NCI-H1105 treated with DMSO at 0.1 percent for 48 hours (cell line): ENCODE measurements at places on chromosomes 1 and 21.

- DNase-seq = peak; percentile 23
Measured at GRCh38 chr1:203631946-203632345, 5.3 kb downstream of the ATP2B4 start.

- DNase-seq = no peak
Measured at GRCh38 chr1:230171356-230172015, 104.4 kb downstream of the GALNT2 start.

GRCh38 chr21:45581322-45581712 lies 39.1 kb upstream of the SLC19A1 start:
- DNase-seq = no peak

DNA sequence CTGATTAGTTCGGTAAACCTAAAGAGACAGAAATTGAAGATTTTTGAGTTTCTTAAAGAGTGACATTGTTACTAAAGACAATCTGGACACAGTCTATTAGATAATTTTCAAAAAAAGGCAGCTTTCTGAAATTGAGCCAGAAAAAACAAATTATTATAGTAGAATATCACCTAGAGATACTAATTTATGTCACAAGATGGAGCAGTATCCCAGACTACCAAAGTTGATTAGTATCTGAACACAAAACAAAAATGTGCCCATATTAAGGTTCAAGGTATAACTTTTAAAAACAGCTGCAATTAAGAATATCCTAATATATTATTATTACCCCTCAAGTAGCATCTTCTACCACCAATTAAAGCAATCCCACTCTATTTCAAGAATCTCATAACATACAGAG lies 40.5 kb upstream of the SYT2 start:
- DNase-seq = no peak

- DNase-seq = no peak
Measured at GRCh38 chr1:204337036-204337429, 22.7 kb downstream of the PLEKHA6 start.

DNA sequence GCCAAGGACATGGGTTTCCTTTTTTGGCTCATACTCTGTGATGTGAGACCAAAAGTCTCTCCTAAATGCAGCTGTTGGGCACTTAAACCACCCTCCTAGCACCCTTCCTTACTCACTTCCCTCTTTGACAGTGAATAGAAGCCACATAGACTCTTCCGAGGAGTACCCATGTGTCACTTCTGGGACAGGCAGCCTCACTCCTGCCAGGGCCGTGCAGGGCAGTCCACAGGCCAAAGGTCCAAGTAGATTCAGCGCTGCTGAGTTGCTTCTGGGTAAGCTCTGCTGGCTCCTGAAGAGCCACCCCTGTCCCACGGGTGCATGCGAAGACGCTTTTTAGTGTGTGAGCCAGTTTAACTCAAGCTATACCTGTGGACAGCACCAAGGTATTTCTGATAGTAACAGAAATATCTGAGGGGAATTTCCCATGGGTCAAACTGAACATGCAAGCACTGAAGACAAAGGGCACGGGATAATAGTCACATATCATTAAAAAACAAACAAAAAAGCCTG lies 36.8 kb upstream of the BMP8B start:
- no peak for DNase-seq

DNA sequence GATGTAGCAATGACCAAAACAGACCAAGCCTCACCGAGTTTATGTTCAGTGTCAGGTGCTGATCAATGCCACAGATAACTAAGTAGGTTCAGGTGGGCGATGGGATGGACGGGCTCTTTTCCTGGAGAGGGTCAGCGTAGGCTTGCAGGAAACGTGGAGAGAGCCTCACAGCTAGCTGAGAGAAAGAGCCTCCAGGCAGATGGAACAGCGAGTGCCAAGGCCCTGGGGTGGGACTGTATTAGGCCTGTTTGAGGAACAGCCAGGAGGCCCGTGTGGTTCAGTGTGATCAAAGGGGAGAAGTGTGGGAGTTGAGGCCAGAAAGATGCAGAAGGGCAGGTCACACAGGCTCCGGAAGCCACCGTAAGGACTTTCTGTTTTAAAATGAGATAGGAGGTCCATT lies 7.3 kb upstream of the UTS2 start:
- no peak for DNase-seq

DNA sequence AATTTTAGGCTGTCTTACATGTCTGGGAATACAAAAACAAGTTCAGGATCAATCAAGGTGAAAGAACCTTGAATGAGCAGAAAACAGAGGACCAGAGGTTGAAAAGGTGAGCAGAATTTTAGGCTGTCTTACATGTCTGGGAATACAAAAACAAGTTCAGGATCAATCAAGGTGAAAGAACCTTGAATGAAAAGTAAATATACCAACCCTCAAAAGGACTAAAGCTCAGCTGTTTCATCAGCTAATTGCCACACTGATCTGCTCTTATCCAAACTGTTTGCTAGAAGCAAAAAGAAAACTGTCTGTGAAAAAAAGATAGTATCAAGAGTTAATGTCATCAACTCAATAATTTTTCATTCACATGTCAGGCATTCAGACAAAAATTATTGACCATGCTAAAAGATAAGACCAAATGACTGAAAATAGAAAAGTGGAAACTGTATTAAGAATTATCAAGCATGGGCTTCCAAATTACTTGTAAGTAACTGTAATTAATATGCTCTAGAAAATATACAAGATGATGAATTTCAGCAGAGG lies 69.2 kb downstream of the LTN1 start:
- DNase-seq = no peak

GRCh38 chr1:32939655-32940371 lies 24.8 kb downstream of the RNF19B start:
- DNase-seq = no peak

DNA sequence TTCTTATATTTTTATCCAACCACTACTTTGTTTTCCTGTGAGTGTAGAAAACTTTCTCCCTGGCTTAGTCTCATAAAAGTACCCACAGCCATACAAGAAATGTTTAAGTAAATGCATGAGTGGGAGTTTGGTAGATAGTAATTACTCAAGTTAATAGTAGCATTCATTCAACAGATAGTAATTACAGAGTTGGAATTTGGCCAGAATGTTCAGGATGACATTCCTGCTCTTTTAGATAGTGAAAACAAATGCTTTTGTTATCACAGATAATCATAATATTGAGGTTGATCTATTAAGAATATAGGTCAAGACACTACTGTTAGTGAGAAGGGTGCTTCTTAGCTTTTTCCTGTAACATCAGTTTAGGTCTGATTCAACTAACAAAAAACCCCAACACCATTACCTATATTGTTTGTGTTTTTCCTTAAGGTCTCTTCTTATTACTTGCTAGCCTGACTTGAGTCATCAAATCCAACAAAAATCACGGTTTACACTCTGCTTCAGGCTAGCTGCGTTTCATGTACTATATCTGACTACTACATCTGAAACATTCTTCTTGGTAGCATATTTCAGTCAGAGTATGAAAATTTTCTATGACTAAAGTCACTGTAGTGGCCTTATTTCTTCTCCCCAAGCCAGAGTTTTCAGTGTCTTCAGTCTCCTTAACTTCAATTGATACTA lies 163.7 kb downstream of the HS2ST1 start:
- DNase-seq = no peak

GRCh38 chr21:46188226-46189212 lies 4.3 kb upstream of the SPATC1L start:
- DNase-seq = no peak

DNA sequence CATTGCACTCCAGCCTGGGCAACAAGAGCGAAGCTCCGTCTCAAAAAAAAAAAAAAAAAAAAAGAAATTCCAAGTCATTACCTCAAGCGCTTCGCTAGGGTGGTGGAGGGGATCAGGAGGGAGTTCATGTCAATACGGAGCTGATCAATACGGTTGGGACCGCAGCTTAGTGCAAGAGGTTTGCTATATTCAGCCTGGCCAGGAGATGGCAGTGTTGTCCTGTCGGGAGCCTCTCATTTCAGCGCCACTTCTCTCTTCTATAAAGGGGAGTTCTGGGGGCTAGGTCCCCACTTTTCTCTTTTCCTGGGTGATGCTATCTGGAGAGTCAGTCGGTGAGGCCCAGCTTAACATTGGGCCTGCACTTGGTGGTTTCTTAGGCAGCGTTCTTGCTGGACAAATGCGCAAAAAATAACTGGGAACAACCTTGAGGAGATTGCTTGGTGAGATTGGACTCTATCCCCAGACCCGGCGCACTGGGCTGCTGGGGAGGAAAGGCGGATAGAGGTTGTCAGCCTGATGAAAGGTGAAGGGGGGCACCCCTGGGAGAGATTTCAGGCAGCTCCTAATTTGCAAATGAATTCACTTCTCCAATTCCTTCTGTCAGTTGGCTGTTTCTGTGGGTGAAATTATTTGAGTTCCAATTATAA lies 40.4 kb downstream of the KIAA0040 start:
- DNase-seq = peak; percentile 62

- no peak for DNase-seq
Measured at GRCh38 chr21:34956416-34957316, 92.4 kb downstream of the RUNX1 start.

GRCh38 chr1:48931506-48932192 lies 155.0 kb upstream of the BEND5 start:
- no peak for DNase-seq

DNA sequence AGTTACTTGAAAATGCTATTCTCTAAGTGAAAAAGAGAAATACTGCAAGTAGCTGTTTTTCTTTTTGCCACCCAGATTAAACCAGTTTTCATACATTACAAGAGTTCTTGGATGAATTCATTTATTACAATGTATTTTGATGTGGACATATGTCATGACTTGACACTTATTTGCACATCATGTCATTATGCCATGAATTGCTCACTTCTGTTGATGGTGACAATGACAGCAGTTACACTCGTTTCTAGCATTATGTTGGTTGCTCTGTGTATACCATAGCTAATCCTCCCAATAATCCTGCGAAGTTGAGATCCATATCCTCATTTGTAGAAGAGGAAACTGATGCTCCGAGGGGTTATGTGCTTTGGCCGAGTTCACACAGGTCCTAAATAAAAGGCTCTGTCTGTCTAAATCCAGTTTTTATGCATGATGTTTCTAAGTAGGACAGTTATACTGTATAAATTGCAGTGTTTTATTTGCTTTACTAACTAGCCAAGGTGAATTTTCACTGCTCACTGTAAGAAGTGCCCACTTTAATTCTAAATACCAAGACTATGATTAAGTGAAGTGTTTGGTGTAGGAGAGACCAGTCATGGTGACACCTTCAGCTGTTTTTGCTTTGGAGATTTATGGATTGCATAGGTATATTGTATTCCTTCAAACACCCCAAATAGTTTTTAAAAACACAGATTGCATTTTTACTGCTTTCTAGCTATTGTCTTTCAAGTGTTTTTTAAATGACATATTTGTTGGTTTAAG lies 56.7 kb downstream of the PRDM2 start:
- DNase-seq = no peak

GRCh38 chr1:119631433-119632102 lies 16.5 kb downstream of the ZNF697 start:
- peak; percentile 82 for DNase-seq

DNA sequence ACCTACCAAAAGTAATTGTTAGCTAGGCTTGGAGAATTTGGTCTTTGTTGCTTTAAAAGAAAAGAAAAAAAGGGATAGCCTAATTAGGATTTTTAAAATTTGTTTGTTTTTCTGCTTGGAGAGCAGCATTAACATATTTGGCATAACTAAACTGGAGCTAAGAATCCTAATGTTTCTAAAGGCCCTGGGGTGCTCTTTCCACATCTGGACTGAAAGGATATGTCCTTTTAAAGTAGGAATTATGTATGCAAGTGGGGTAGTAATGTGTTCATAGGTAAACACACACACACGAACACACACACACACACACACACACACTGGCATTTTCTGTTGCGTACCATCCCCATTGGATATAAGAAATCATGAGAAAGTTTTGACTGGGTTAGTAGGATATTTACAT lies 113.9 kb downstream of the KCTD3 start:
- no peak for DNase-seq

DNA sequence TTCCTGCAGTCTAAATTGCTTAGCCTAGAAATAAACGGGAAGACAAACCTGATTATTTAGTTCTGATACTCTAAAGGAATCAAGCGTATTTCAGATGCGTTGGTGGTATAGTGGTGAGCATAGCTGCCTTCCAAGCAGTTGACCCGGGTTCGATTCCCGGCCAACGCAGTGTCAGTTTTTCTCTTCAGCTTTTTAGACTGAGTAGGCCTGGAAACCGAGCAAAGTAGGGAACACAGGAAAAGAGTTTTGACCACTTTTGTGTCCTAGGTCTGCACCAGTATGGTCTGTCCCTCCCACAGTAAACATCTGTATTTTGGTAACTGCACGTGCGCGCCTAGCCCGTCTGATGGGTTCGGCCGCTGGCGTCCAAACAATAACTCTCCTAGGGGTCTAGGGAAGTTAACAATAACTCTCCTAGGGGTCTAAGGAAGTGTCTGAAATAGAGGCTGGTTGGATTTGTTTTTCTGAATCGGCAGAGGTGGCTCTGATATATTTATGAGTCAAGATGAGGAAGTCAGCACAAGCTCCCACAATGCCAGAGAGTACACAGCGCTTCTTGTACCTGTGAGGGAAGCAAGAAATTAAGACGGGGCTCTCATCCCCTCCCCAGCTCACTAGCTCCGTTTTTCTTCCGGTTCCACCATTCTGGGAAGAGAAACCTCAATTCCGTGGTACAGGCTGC lies 15.6 kb upstream of the HJV start:
- DNase-seq = peak; percentile 86

DNA sequence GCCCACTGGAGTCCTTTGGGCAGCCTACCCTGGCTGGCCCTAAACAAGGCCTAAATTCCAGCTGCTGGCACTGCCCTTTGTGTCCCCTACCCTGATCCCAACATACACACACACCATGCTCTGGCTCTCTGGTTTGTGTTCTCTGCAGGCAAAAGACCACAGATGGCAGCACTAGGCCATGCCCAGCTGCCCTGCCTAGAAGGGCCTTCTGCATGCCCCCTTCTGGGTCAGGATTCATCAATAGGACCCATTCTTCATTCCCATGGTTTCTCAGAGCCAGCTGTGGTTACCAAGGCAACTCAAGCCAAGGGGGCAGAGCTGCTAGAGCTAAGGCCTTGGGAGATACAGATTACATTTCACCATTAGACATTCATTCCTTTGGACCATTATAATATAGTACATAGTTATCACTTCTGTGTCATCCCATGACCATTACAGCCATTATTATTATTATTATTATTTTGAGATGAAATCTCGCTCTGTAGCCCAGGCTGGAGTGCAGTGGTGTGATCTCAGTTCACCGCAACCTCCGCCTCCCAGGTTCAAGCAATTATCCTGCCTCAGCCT lies 17.5 kb downstream of the ASAP3 start:
- DNase-seq = no peak

DNA sequence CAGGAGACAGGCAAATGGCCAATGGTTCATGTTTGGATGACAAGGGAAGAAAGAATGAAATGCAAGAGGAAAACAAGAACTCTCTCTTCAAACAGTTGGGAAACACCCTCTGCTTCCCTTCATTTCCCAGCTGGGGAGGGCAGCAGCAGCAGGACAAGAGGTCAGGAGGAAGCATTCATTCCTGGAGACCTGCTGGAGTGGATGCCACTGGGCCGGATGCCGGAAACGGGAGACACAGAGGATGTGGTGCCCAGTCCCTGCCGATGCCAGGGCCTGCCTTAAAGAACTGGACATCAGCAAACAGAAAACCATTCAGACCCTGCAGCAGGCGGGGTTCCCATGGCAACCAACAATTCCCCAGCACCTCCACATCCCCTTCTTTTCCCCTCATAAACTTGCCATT lies 102.3 kb upstream of the ZNF648 start:
- DNase-seq = no peak
